ENCODE measurements at places on chromosomes 1 and 21.

DNA sequence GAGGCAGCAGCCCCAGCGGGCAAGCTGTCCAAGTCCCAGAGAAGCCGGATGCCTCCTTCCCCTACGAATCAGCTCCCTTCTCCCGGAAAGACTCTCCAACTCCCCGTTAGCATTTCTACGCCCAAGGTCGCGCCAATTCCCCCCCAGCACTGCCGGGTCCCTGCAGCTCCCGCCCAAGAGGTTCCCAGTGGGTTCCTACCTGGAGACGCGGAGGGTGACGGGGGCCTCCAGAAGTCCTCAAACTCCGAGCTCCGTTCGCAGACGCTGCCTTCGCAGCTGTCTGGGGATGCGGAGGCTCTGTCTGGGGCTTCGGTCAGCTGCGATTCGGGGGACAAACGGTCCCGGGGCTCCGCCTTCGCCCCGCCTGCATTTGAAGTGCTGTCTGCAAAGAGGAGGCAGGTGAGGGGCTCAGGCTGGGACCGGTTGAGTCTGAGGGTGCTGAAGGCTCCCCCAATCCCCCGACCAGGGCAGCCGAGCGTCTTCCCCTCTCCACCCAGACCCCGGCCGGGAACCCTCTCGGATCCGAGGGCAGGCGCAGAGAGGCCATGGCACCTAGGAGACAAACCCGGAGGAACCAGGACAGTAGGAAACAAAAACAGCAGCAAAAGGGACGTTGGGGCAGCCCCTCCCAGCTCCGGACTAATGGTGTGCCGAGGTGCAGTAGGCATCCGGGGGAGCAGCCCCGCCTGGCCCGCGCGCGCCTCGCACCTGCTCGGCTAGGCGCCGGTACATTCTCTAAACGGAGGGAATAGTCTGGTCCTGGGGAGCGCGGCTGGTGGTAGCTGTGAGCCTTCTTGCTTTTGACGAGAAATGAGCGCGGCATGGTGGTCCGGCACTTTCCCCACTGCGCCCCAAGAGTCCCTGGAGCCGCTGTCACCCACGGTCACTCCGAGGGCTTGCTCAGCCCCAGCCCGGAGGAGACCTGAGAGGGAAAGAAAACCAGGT, 3.8 kb downstream of the GFI1 start:
- DNase-seq = peak; percentile 43

GRCh38 chr1:192809307-192810252, 741 bp downstream of the RGS2 start:
- peak; percentile 48 for DNase-seq

DNA sequence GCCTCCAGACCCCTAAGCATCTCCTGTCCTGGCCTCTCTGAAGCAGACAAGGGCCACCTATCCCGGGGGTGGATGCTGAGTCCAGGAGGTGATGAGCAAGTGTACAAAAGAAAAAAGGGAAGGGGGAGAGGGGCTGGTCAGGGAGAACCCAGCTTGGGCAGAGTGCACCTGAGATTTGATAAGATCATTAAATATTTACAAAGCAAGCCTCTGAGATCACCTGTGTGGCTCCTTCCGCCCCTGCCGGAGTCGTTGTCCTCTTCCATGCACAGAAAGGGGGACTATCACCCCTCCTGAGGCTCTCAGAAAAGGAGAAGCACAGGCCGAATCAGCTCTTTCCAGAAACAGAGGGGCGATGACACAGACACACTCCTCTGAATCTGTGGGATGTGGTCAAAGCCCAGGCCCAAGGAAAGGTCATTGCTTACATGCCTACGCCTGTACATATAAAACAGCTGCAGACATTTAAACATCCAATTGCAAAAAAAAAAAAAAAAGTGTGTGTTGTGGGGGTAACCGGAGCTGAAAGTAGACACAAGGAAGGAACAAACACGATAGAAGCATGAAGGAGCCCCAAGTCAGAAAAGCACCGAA, 30.9 kb downstream of the PRSS38 start:
- no peak for DNase-seq

- no peak for DNase-seq
Observed at GRCh38 chr21:24076179-24076578, 1531.1 kb downstream of the MRPL39 start.

DNA sequence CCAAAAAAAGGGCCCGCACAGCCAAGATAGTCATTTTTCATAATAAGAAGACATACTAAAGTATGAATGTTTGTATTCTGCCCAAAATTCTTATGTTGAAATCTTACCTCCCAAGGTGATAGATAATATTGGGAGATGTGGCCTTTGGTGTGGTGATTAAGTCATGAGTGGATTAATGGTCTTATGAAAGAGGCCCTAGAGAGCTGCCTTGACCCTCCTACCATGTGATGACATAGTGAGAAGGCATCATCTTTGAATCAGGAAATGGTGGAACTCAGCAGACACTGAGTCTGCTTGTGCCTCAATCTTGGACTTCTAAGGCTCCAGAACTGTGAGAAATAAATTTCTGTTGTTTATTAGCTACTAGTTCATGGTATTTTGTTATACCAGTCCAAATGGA, 11.8 kb upstream of the RNPC3 start:
- no peak for DNase-seq

- DNase-seq = no peak
Observed at GRCh38 chr1:116256875-116257274, 116.2 kb upstream of the ATP1A1 start.

DNA sequence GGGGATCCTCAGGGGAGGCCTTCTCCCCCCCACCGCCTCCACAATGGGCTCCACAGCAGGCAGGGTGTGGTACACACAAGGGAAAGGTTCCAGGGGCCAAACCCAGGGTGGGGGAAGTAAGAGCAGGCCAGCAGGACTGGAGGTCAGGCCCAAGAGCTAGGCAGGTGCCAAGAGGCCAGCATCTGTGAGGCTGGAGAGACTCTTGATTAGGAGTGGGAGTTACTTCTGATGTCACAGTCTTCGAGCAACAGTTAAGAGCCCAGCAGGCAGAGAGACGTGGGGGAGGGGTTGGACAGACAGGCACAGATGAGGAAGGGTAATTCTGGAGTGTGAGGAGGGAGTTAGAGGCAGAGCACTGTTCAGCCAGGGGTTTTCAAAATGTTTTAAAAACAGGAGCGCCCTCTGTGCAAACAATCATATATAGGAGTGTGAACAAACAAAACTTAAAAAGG, 55.8 kb downstream of the SLC9A1 start:
- no peak for DNase-seq

- no peak for DNase-seq
Observed at GRCh38 chr1:237108297-237109040, 66.5 kb downstream of the RYR2 start.

- no peak for DNase-seq
Observed at GRCh38 chr1:68322837-68323687, 90.7 kb upstream of the WLS start.

GRCh38 chr1:227934476-227935313, 13.0 kb downstream of the WNT9A start:
- DNase-seq = peak; percentile 46

DNA sequence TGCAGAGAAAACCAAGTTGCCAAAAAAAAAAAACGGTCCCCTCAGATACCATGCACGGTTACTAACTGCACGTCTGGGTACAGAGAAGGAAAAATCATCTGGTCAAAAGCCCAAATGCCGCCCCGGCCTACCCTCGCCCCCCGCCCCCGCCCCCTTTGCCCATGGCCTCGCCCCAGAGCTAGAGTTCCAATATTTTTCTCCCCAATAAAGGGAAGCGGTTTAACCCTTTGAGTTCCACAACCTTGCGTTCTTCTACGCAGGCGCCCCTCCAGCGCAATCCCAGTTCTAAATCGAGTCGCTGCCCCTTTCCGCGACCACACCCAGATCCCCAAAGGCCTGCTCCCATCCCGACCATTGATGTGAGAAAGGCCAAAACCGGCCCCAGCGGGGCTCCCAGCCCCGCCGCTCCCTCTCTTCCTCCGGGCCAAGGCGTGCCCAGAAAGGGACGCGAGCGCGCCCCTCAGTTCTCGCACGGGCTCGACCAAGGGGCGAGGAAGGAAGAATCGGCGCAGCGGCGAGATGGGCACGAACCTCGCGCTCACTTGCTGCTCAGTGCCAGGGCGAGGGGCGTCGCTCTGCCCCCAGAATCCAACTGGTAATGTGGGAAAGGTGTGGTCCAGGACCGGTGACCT, 797 bp downstream of the WDR47 start:
- peak; percentile 26 for DNase-seq

GRCh38 chr1:119391749-119392148, 23.2 kb downstream of the HAO2 start:
- DNase-seq = no peak

- no peak for DNase-seq
Observed at GRCh38 chr1:223547316-223548114, 118.0 kb downstream of the CAPN8 start.

DNA sequence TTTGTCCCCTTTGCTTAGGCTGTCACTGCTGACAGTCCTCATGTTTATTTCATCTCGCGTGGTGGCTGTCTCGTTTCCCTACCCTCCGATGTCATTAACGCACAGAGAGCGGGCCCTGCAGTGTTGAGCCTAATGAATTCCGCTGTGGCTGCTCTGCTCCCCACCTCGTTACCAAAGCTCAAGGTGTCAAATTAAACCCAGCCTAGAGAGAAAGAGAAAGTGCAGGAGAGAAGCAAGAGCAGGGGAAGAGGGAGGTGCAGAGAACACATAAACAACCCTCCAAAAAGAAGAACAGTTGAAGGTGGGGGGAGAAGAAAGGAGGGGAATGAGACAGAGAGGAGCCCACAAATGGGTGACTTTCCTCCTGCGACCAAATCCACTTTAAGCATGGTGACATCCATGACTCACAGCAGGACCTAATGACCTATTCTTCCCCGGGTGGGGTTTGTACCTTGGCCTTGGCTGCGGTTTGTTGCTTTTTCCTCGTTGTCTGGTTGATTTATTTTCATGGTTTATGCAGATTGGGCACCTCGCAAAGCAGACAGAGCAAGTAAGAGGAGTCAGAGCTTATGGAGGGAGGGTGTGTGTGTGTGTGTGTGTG, 92.5 kb downstream of the PBX1 start:
- no peak for DNase-seq

DNA sequence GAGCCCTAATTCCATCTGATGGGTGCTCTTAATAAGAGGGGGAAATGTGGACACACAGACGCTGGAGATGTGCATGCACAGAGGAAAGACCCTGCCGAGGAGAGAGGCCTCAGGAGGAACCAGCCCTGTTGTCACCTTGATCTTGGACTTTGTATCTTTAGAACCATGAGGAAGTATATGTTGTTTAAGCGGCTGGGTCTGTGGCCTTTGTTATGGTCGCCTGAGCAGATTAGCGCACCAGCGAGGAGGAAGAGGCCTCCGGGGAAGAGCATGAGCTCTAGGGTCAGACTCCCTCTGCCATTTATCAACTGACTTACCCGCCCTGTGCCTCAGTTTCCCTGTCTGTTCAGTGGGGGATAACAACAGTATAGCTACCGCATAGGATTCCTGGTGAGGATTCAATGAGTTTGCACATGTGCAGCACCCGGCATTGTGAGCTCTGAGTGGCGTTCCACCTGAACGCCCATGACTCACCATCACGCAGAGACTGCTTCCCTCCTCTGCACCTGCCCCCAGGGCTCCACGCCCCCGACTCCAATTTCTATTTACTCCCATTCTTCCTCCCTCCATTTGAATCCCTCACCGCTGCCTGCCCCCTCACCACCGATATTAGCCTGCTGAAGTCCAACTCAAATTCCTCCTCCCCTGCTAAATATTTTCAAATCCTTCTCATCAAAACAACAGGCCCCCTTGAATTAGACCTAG, 67.2 kb downstream of the ATP5PO start:
- DNase-seq = no peak

- no peak for DNase-seq
Observed at GRCh38 chr1:43034778-43035177, 76.1 kb upstream of the SLC2A1 start.

DNA sequence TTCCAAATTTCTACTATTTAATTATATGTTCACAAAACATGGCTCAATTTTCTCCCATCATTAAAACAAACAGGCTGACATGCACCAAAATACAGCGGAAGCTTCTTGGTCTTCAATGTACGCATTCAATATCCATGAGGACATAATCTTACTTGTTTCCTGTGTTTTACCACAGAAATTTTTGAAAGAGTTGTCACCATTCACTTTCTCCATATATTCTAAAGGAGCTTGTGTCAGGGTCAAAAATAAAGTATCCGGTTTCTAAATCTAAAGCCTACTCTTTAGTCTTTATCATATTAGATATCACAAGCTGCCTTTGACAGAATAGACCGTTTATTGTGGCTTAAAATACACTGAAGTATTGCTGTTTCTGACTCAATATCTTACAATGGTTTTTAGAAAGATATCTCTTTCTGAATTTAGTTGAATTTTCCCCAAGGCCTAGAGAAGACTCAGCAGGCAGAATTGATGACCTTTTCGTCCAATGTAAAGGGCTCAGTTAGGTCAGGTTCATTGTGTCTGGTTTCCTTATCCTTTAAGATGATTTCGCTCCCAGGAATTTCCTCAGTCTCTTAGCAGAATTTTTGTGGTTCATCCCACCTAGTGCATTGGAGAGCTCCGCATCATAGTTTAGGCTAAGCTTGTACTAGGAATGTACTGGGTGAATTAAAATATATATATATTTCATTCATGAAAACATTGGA, 717.2 kb downstream of the NCAM2 start:
- DNase-seq = no peak

- DNase-seq = no peak
Observed at GRCh38 chr1:98103617-98104285, 182.9 kb upstream of the DPYD start.

GRCh38 chr1:231395076-231395997, 26.8 kb downstream of the EGLN1 start:
- DNase-seq = no peak

GRCh38 chr1:114113411-114114184, 40.1 kb downstream of the SYT6 start:
- DNase-seq = no peak

DNA sequence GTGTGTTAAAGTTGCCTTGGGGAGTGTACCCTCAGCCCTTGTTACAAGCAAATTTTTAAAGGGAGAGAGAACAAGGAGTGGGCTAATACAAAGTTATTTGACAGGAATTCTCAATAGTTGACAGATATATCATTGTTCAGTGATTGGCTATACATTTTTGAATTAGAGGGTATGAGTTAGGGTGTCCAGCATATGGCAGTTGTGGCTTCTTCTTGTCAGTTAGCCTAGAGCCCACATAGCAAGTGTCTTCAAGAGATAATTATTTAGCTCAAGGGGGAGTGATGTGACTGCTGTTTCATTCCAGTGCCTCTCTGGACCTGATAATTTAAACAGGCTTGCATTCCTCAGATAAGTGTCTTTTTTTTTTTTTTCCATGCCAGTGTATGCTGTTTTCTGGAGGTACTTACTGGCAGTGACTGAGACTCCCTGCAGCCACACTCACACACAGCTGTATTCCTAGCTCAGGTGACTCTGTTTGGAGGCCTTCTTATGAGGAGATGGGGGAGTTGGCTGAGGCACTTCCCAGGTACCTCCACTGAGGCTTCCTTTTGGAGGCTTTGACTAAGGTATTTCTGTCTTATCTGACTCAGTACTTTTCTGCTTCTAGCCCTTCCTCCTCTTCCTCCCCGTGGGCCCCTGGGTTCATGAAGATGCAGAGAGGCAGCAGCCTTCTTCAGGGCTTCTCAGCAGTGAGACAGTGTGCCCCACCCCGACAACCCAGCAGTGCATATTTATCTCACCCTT, 32.3 kb downstream of the IVNS1ABP start:
- no peak for DNase-seq
